ENCODE measurements at places on chromosomes 13 and 19.

DNA sequence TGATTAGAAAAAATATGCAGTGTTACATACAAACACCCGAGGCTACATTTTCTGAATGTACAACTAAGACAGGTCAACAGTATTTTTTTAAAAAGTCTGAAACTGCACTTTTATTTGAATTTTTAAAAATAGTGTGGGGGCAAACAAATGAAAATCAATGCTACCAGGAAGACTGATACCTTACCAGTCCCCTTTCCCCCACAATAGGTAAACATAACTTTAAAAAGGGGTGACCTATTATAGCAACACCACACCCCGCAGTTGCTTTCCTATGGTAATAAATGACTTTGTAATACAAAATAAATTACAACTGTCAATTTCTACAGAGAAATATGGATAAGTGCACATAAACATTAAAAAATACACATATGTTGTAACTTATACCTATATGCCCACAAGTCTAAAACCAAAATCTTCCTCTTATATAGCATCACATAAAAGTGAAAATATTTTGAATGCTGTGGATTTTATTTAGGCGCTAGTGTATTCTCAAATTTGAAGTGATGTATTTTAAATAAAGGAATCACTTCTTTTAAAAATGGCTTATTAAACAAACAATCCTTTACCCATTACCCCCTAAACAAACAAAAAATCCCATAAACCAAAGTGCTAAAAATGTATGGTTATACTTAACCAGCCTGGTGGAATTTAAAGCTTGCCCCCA, 63.1 kb downstream of the KCNRG start:
- no peak for DNase-seq

GRCh38 chr19:20481736-20482135, 83.8 kb downstream of the ZNF737 start:
- no peak for DNase-seq

DNA sequence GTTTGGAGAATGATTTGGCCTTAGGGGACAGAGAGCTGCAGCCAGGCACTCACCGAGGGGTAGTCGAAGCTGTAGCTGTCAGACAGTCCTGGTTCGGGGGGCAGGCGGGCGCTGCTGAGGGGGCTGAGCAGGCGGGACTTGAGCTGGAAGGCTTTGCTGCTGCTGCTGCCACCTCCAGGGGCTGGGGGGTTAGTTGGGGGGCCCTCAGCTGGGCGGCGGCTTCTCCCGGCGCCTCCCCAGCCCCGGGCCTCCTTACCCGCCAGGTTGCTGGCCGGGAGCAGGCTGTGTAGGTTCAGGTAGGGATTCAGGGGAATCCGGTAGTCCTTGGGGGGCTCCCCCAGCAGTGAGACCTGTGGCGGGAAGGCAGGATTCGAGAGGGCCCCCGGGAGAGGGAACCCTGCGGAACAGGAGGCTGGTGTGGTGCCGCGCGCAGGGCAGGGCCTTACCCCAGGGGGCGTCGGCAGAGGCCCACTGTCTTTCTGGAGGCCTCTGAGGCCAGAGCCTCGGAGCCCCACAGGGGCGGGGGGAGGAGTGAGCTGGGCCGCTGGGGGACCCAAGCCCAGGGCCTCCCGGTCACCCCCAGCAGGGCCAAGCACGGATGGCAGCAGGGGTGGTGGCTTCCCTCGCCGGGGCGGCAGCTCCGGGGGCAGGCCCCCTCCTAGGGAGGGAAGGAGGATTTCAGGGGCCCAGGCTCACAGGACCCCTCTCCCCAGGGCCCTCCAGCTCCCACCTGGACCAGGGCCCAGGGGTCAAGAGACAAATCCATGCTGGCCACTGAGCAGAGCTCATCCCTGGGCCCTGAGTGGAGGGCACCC, 5.0 kb upstream of the FDX2 start:
- no peak for DNase-seq

DNA sequence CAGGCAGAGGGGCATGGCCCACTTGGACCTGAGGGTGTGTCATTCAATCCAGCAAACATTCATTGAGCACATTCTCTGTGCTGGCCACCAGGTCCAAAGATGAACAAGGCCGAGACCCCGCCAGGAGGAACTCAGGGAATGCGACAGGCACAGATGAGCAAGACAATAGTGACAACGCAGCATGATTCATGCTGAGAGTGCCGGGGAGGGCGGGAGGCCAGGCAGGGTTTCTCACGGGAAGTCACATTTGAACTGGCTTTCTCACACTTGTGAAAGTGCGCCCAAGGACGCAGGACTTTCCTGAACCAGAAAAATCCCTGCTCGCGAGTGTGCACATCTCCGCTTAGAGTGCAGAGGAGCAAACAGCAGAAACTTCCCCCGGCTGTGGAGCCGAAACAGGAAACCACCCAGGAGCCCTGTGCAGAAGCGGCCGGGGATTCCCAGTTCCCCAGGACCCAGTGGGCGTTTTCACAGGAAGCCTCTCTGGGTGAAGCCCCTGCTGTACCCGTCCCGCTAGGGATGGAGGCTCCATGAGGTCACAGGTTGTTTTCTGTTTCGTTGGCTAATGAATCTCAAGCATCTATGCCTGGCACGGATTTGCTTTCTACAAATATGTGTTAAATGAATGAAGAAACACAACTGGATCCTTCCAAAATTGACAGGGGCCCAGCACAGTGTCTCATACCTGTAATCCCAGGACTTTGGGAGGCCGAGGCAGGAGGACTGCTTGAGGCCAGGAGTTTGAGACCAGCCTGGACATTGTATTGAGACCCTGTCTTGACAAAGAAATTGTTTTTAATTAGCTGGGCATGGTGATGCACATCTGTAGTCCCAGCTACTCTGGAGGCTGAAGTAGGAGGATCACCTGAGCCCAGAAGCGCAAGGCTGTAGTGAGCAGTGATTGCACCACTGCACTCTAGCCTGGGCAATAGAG, 68.4 kb upstream of the TM9SF2 start:
- DNase-seq: peak; percentile 67

DNA sequence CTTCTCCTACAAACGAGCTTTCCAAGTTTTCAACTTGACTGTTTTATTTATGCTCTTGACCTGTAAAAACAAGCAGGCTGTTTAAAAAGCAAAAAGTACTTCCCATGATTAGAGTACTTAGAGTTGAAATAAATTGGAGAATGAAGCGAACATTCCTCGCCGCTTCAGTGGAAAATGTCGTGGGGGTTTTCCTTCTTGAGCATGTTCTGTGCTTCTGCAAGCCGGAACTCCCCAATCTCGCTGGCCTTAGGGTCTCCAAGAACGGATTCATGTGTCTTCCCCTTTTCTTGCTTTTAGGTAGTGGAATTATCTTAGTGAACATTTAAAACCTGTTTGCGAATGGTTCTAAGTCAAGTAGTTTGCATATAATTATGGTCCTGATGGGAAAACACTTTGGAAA, 103.6 kb upstream of the ZNF536 start:
- no peak for DNase-seq

GRCh38 chr13:33276570-33276969, 9.0 kb downstream of the STARD13 start:
- DNase-seq: no peak

DNA sequence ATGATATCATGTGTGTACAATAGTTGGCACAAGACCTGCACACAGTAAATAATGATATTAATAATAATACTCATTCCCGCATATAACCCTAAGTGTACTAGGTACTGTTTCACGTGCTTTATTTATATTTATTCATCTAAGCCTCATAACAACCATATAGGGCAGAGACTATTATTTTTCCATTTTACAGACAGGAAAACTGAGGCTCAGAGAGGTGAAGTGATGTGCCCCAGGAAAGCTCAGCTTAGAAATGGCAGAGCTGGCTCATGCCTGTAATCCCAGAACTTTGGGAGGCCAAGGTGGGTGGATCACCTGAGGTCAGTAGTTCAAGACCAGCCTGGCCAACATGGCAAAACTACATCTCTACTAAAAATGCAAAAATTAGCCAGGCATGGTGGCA, 13.6 kb downstream of the ACP7 start:
- DNase-seq: no peak

- no peak for DNase-seq
Observed at GRCh38 chr13:79398915-79399314, 7.1 kb downstream of the RBM26 start.

- peak; percentile 24 for DNase-seq
Observed at GRCh38 chr13:35139591-35139990, 197.5 kb downstream of the NBEA start.

DNA sequence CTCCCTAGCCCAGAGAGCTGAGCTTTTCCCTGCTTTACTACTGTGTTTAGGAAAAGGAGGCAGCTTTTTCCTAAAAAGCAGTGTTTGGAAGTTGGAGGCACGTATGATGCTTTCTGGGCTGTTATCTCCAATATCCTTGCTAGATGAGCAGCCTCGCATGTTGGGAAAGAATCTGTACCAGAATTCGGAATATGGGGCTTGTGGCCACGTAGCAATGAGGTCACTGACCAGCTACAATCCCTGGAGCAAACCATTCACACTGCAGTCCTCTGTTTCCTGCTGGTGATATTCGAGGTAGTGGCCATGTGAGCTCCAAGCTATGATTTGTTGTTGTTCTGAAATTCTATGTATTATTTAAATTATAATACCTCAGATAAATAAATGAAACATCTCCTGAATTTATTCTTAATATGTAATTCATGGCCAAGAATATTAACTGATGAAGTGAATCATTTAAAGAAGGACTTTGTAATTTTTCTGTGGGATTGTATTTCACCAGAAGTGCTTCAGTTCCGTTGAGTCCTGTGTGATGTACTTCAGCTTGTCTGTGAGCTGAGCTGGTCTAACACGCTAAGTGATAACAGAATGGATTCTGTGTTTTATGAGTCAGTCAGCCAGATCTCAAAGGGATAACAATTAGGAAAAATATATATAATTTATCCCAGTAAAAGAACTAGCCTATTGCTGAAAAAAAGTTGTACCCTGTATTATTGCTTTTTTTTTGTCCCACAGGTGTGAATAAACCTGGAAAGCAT, 319.5 kb downstream of the SHISA2 start:
- DNase-seq: no peak

GRCh38 chr19:17686023-17686521, 2.1 kb downstream of the UNC13A start:
- DNase-seq: no peak

GRCh38 chr13:26486550-26486949, 70.9 kb upstream of the WASF3 start:
- DNase-seq: no peak

GRCh38 chr13:51246025-51246417, 23.8 kb downstream of the FAM124A start:
- no peak for DNase-seq

- no peak for DNase-seq
Observed at GRCh38 chr19:47411101-47411500, 8.2 kb downstream of the MEIS3 start.

DNA sequence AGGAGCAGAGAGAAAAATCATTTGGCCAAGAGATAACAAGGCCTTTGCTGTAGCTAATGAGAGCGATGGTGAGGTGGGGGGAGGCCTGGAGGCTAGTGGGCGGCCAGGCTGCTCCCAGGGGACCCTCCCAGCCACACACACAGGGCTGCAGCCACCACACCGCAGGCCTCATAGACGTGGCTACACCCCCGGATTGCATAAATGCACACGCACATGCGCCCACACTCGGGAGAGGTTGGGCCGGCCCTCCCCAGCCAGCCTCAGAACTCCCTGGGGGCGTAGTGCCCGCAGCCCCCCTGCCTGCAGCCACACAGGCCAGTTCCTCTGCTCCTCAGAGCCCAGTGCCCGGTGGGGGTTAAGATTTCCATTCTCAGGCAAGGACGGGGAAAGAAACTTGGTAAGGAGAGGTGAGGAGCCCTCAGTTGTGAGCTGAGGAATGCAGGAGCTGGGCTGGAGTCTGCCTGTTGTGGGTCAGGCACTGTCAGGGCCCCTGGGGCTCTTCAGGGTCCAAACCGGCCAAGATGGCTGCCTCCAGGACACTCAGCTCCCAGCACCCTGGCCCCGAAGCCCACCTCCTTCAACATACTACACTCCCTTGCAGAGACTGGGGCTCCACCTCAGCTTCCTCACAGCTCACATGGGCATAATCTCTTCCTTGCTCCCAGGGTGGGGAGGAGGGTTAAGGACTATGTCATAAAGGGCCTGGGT, 8.0 kb downstream of the PTH2 start:
- DNase-seq: no peak

DNA sequence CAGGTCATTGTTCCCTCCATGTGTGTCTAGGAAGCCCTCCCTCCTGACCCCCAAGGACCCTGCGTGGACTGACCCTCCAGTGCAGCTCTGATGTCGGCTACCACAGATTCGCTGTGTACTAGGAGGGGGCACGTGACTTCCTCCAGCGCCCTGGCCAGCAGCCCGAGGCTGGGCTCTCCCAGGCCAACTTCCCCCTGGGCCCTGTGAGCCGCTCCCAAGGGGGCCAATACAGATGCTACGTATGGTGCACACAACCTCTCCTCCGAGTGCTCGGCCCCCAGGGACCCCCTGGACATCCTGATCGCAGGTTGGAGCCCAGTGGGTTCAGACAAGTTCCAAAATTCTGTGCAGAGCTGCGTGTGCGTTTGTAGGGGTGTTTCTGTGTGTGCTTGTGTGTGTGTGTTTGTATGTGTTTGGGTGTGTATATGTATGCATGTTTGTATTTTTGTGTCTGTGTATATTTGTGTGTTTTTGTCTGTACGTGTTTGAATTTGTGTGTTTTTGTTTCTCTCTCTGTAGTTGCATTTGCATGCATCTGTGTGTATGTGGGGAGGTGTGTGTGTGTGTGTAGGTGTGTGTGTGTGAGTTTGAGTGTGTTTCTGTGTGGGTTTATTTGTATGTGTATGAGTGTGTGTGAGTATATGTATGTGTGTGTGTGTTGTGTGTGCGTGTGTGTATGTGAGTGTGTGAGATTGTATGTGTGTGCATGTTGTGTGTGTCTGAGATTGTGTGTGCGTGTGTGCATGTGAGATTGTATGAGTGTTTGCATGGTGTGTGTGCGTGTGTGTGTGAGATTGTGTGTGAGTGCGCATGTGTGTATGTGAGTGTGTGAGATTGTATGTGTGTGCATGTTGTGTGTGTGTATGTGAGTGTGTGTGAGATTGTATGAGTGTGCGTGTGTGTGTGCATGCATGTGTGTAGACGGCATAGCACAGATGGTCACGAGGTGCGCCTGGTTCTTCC, 21.4 kb upstream of the LILRA2 start:
- DNase-seq: no peak

- no peak for DNase-seq
Observed at GRCh38 chr19:2355168-2356035, 4.7 kb upstream of the TMPRSS9 start.

GRCh38 chr13:110055089-110055488, 251.9 kb downstream of the COL4A1 start:
- peak; percentile 10 for DNase-seq

DNA sequence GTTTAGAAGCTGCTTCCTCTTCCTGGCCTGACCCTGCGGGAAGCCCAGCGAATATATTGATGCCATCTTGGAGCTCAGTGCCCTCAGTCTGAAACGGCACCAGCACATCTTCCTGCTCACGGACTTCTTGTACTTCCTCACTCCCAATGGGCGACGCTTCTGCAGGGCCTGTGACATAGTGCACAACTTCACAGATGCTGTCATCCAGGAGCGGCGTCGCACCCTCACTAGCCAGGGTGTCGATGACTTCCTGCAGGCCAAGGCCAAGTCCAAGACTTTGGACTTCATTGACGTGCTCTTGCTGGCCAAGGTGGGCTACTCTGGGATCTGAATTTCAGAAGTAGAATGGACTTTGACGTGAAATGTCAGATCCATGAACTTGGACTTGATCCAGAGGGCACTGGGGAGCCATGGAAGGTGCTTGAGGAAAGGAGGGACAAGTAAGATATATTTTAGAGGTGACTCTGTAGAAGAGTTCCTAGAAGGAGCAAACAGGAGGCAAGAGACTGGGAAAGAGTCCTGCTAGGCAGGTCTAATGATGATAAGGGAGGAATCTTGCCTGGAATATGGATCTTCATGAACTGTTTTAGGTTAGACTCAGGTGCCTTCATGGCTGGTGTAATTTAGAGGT, 38.4 kb upstream of the CYP4F8 start:
- DNase-seq: no peak

GRCh38 chr19:1028062-1028926, 1.9 kb downstream of the CNN2 start:
- DNase-seq: peak; percentile 6
